Fibroblast of the aortic adventitia (primary cell): ENCODE measurements at places on chromosomes 7 and 10. TPM values are rescaled to one million over a fixed set of nuclear protein-coding genes. Genes with fewer than 3 reads are reported as not detected.

ITGB8 gene
- 17.7 and 79.2 TPM in 2 replicates for total RNA-seq

SUN3 gene
- total RNA-seq, result not detected in 2 replicates

CARD11 gene
- total RNA-seq, result under 0.01 and 0.08 TPM in 2 replicates

CADPS2 gene
- 16.0 and 26.9 TPM in 2 replicates for total RNA-seq

KIF5B gene
- total RNA-seq, result 132 and 169 TPM in 2 replicates

PPP1R17 gene
- total RNA-seq, result not detected in 2 replicates

GRCh38 chr10:34713875-34714274 lies 101.2 kb downstream of the PARD3 start:
- peak; percentile 39 for DNase-seq

- peak; percentile 39 for DNase-seq
Measured at GRCh38 chr10:72045586-72045985, 42.8 kb downstream of the SPOCK2 start.

DNA sequence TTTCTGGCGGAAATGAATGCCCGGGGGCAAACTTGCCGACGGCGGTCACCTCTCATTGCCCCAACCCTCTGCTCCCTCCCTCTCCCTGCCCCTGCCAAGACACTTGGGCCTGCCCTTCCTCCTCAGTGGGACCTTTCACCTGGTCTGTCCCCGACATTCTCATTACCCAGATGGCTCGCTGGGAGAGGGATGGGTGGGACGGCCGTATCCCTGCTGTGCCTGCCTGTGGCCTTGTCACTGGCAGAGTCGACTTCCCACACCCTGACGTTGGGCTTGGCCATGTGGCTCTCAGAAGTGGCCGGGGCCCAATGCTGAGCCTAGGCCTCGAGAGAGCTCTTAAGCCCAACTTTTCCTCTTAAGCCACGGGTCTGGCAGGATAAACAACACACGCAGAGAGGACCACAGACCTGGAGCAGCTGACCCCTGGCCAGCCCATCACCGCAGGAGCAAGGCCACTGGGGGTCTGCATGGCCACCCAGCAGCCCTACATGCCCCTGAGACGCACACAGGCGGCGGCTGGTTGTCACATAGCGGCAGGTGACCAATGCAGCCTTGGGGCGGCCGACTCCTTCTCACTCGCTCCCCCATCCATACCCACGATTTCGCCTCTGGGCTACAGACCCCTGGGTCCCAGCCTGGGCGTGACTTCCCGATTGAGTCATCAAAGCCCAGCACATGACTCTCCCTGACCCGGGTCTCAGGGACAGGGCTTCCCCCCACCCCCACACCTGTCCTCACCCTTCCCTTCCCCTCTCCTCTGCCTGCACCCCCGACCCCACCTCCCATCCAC lies 40.1 kb downstream of the SLC29A4 start:
- no peak for DNase-seq

GRCh38 chr10:9657530-9657929 lies 1360.1 kb upstream of the CELF2 start:
- DNase-seq, result no peak

DNA sequence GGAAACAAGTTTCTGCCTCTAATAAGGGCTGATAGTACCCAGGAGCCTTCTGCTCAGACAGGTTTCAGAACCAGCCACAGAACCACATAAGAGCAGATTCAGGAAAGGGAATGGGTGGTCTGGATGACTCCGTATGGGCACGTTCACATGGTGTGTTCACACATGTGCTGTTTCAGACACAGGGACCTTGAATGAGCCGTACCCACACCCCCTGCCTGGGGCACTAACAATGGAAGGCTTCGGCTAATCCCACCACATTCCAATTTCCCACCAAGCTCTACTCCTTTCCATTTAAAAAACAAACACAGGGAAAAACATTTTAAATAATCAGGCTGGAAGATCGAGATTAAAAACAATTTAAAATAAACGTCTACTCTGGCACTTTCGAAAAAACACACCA lies 217.3 kb downstream of the GRID1 start:
- DNase-seq, result no peak

DNA sequence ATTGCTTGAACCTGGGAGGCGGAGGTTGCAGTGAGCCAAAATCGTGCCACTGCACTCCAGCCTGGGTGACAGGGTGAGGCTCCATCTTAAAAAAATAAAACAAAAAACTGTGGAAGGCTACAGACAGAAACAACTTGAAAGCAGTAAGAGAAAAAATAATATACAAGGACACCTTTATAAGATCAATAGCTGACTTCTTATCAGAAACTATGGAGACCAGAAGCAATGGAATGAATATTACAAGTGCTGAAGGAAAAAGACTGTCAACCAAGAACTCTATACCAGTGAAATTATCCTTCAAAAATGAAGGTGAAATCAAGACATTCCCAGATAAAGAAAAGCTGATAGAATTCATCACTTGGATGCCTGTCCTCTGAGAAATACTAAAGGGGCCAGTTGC lies 49.0 kb downstream of the RBAK start:
- no peak for DNase-seq

DNA sequence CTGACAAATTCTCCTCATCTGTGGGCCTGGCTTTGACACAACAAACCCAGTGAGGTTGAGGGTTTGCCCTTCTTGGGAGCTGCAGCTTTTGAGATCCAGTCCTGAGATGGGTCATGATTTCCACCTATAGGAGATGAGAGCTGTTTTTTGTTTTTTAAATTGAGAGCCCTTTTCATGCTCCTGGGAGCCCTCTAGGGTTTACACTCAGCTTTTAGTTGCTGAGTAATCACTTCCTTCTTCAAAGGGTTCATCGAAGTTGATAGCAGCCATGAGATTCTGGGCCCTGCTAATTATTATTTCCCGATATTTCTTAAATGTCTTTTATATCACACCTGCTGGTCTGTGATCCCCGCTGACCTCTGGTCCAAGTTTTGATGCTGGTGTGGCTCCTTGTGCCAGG lies 47.3 kb upstream of the VIPR2 start:
- no peak for DNase-seq

GRCh38 chr10:124717911-124718741 lies 26.1 kb downstream of the FAM53B start:
- DNase-seq, result no peak

DNA sequence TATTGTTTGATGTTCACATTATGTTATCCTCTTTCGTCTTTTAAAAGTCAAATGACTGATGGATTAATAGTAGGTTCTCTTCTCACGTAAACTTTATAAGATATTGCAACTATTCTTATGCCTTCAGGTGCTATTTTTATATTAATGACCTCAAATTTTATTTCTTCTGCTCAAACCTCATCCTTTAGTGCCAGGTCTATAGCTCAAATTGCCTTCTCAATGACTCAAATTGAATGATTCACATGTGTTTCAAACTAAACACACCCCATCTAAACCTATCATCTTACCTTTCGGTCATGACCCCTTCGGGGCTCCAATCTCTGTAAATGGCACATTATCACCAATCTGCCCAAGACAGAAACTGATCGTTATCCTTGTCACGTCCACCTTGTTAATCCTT lies 22.0 kb upstream of the LIPF start:
- no peak for DNase-seq

DNA sequence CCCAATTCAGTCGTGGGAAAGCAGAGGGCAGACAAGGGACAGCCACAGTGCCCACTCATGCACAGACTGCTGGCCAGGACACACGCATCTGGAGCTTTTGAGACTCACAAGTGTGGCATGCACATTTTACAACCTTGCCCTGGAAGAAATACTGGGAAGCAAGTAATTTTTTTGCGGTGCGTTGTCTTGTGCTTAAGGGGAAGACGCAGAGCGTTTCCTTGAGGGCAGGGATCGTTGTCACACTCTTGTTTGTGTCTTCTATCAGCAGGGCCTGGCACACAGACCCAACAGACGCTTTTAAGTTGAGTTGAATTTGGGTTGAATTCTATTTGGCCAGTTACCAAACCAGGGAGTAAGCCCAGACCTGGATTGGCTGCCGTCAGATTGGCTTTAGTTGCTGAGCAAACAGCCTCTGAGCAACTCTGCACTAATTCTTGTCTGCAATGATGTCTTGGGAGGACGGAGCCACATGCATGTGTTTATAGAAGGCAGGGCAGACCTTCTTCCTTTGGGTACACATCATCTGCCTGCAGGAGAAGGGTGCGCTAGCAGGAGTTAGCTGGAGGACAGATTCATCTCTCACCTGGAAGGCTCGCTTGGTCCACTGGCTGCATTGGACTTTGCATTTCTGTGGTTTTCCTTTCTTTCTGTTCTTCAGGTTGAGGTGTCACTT lies 38.4 kb downstream of the IL2RA start:
- DNase-seq, result no peak

DNA sequence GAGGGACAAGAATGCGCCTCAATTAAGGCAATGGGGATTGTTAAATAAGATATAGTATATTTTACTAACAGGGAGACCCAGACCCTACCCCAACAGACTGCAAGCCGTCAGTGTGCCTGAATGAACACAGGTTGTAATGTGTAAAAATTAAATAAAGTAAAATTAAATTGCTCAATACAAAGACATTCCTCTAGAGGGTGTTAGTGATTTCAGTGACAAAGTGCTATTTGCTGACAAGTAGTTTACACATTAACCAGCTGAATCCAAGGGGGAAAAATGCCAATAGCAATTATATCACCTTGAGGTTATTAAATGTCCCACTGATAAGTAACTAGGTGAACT lies 110.5 kb downstream of the EBF3 start:
- peak; percentile 47 for DNase-seq

DNA sequence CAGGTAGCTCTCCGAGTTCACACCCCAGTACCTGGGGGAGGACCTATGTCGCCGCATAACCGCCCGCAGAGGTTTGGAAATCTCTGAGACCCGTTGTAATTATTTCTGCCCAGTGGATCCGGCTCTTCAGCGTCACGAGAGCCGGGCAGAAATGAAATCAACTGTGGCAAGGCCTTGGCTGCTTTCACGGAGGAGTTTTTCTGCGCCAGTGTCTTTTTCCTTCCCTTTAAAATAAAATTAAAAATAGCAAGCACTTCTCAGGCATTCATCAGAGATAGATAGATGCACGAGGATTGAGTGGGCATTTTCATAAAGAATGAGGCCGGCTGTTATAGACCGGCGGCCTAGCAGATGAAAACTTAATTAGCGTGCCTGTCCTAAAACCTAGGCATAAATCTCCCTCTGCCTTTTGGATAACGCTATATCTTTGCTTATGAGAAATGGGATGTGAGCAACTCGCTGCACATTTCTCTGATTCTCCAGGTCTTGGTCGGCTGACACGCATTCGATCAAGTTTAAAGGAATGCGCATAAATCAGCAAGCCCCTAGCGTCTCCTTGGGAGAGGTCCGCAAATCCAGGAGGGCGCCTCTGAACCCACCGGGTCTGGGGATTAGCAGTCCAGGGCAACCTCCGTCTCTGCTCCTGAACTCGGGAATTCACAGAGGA lies 6.4 kb downstream of the HOXA13 start:
- no peak for DNase-seq

DNA sequence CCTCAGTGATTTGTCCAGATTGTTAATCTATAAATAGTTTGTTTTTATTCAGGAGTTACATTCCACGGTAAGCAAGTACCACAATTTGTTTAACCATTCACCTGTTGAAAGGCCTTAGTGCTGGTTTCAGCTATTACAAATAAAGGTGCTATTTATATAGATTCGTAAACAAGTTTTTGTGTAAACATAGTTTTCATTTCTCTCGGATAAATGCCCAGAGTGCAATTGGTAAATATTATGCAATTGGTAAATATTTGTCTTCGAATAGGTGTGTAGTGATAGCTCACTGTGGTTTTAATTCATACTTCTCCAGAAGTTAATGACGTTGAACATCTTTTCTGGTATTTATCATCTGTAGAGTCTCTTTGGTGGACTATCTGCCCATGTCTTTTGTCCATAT lies 76.4 kb upstream of the RSU1 start:
- DNase-seq, result no peak

DNA sequence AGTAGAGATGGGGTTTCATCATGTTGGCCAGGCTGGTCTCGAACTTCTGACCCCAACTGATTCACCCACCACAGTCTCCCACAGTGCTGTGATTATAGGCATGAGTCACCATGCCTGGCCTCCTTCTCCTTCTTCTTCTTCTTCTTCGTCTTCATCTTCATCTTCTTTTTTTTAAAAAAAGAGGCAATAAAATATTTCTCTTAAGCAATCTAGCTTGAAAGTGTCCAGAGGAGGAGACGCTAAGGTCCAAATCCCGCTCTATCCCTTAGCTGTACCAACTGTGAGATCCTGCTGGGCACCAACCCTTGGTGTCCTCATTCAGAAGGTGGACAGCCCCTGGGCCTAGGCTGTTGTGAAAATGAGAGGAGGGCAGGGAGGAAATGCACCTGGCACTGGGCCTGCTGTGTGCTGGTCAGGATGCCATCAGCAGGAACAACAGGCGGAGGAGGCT lies 13.9 kb upstream of the PSAP start:
- DNase-seq, result peak; percentile 76

GRCh38 chr7:148241700-148242293 lies 348.8 kb upstream of the C7orf33 start:
- no peak for DNase-seq

DNA sequence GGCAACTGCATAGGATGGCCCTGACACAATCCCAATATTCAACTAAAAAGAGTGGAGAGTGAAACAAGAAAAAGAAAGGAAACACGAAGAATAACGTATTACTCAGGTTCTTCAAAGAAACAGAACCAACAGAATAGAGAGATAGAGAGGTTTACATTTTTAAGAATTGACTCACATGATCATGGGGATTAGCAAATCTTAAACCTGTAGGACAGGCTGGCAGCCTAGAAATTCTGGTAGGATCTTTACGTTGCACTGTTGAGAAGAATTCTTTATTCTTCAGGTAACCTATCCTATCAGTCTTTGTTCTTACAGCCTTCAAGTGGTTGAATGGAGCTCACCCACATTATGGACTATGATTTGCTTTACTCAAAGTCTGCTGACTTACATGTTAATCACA lies 103.9 kb downstream of the AASS start:
- DNase-seq, result no peak
